ENCODE measurements at places on chromosomes 5 and 9.

GRCh38 chr9:121459513-121459912 lies 40.1 kb downstream of the GGTA1 start:
- no peak for DNase-seq

GRCh38 chr5:58407042-58407719 lies 52.7 kb downstream of the PLK2 start:
- DNase-seq: no peak

GRCh38 chr9:88724331-88724730 lies 189.4 kb downstream of the NXNL2 start:
- DNase-seq: no peak

- no peak for DNase-seq
Observed at GRCh38 chr5:60399507-60399906, 300.5 kb downstream of the DEPDC1B start.

DNA sequence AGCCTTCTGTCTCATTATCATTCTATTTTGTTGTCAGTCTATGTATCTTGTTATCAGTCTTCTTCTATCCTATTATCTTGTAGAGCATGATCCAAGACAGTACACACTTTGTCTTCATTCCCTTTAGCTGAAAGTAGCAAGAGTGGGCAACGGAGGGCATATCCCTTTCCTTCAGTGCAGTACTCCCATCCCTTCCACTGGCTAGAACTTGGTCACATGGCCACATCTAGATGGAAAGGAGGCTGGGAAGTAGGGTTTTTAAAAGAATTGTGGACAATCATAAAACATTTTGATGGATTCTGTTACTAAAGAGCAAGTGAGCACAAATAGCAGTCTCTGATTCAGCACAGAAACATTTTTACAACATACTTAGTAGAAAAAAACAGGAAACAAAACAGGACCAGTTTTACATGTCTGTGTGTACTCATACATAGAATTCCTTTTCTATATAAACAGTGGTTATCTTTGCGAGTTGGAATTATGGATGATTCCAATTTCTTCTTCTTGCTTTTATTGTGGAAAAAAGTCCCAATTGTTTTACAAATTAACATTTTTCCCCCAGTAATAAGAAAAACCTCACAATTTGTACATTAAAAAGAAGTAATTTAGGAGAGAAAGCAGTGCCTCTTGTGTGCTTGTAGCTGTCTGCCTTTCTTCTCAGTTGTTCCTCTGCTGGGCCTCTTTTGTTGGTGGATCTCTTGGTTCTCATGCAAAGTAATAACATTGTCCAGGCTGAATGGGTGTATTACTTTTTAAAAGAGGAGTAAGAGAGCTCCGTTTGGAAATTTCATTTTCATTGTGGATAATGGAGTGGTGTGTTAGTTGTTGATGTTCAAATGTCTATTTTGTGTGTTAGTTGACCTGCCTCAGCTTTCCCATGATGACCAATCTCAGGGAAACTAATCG lies 410.9 kb upstream of the TRPC7 start:
- DNase-seq: no peak

- DNase-seq: no peak
Observed at GRCh38 chr5:137487600-137487999, 11.5 kb downstream of the SPOCK1 start.

DNA sequence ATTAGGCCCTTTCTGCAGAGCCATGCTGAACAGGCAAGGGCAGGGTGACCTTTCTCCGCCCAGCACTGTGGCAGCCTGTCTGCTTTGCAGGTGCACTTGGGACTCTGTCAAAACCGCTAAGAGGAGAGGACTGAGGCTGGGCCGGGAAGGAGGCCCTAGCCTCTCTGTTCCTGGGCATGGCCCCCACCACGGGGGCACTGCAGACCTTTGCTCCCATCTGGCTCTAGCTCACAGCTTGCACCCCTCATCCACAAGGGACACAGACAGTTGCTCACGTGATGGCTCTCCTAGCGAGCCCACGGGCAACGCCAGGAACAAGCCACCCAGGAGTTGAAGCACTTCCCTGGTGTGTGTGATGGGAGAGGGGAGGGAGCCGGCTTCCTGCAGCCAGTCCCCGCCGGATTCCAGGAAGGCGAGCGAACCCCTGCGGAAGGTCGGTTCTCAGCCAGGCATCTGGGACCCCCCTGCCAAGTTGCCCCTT lies 43.0 kb upstream of the FCN1 start:
- no peak for DNase-seq

DNA sequence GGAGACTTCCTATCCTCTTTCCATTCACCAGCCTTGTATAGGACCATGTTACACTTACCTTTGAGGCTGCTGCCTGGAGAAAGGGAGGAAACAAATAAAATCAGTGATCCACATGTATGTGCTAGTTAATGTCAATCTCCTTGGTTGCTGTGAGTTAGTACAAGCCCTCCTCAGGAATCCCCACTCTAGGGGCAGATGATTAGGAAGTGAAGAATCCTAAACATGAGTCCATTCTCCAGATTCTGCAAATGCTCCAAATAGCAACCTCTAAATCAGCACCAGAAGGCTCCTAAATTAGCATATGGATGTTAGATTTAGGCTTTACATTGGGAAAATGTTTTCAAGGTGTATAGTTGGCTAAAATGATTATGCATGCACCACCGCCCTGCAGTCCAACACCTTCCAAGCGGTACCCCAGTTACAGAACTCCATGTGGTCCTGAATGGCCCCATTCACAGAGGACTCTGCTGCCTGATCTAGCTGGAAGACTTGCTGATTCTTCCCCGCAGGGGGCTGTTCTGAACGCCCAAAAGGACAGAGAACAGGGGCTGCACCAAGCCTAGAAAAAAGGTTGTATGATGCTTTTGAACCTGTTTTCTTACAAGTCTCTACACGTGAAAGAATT lies 123.2 kb downstream of the TLE1 start:
- DNase-seq: no peak

GRCh38 chr5:169979871-169980270 lies 424 bp downstream of the INSYN2B start:
- no peak for DNase-seq

GRCh38 chr5:33472805-33473409 lies 32.1 kb downstream of the TARS1 start:
- no peak for DNase-seq

GRCh38 chr5:44318883-44319282 lies 70.3 kb downstream of the FGF10 start:
- DNase-seq: no peak

GRCh38 chr9:105713260-105714019 lies 19.1 kb downstream of the TMEM38B start:
- DNase-seq: no peak

- no peak for DNase-seq
Observed at GRCh38 chr9:120612218-120612617, 32.3 kb upstream of the CDK5RAP2 start.

DNA sequence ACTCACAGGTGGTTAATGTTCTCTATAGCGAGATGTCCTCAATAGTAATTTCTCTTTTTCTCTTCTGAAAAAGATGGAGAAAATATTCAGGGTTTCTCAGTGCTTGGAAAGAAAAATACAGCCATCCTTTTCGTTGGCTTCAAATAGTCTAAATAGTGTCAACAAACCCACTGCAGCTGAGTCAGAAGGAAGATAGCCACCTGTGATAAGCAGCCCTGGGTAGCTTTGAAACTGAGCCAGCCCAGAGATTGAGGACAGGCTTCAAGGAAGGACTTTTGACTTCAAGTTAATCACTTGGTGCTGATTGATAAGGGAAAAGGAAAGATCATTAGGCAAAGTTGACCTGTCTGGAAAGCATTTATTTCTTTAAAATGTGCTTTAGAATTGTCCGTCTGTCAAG lies 78.7 kb upstream of the TYRP1 start:
- DNase-seq: no peak

- DNase-seq: no peak
Observed at GRCh38 chr5:176500511-176500910, 36.7 kb downstream of the RNF44 start.

- DNase-seq: no peak
Observed at GRCh38 chr5:150562832-150563231, 54.9 kb downstream of the NDST1 start.

- no peak for DNase-seq
Observed at GRCh38 chr9:115689331-115689730, 464.3 kb upstream of the PAPPA start.

DNA sequence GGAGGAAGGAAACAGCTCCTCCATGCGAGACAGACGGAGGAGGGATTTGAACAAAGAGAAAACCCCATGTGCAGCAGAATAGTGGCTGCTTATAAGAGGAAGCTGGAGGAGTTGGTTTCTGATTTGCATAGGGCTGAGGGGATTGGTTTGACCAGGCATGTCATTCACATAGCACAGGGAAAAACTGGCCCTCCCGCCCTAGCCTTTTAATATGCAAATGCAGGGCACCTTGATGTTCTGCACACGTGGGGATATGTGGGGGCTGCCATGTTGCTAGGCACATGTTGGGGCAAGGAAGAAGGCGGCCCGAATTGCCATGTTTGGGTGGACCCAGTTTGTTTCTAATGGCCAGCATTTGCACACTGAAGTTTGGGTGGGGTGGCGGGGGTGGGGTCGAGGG lies 42.2 kb downstream of the OSMR start:
- DNase-seq: no peak

GRCh38 chr9:114449236-114449635 lies 56.0 kb downstream of the WHRN start:
- DNase-seq: no peak

- DNase-seq: no peak
Observed at GRCh38 chr9:90169490-90169889, 473.1 kb downstream of the DIRAS2 start.

DNA sequence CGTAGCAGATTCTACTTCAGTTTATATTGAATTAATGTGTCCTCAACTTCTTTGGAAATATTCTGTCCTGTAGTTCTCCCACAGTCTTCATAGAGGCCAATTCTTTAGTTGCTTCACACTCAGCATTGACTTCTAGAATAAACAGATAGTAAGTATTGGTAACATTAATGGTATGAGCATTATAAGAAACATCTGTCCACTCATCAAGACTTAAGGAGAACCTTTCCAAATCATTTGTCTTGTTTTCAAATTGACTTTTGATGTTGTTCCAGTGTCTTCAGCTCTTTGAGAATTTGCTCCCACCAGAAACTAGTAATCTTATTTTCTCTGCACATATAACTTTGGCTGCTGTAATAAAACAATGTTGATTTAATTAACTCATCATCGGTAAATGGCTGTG lies 18.3 kb downstream of the RANBP17 start:
- no peak for DNase-seq

DNA sequence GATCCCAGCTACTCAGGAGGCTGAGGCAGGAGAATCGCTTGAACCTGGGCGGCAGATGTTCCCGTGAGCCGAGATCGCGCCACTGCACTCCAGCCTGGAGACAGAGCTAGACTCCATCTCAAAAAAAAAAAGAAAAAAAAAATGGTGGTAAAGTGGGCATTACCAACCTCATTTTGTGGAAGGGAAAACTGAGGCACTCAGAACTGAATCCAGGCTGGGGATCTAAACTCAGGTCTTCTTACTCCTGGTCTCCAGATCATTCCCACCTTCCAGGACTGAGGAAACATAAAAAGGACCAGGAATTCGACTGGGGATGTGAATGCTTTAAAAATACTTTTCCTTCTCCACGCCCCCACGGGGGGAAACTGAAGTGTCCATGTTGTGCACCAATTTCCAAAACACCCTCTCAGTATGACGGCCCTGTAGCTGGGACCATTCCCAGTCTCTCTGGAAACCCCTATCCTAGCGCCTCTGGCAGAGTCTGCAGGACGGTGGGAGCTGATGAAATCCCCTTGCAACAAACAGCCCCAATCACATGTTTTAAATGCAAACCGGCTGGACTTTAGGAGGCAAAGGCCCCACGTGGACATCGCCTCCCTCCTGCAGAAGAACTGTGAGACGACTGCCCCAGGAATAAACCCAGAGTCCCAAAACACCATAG lies 8.9 kb upstream of the AKNA start:
- no peak for DNase-seq

- no peak for DNase-seq
Observed at GRCh38 chr5:124871303-124871702, 124.9 kb upstream of the ZNF608 start.

DNA sequence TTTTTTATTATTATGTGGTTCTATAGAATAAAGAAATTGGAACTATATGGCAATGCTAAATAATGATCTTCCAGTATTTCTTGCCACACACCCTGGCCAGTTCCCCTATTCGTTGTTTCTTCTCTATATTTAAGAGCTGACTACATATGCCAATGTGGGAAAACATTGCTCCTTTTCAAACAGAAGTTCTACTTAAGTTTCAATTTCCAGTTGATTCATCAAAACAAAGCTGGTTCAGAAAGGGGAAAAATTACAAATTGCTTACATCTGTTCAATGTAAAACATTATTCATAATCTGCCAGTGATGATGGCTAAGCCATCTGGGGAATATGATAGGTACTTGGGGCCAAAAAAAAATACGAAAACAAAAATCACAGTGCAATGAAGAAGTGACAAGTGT lies 76.9 kb downstream of the ST8SIA4 start:
- no peak for DNase-seq

- DNase-seq: no peak
Observed at GRCh38 chr9:123893831-123894460, 36.0 kb downstream of the DENND1A start.

- no peak for DNase-seq
Observed at GRCh38 chr9:91555132-91555531, 131.5 kb upstream of the NFIL3 start.

- no peak for DNase-seq
Observed at GRCh38 chr9:119009249-119009648, 360.0 kb downstream of the BRINP1 start.

DNA sequence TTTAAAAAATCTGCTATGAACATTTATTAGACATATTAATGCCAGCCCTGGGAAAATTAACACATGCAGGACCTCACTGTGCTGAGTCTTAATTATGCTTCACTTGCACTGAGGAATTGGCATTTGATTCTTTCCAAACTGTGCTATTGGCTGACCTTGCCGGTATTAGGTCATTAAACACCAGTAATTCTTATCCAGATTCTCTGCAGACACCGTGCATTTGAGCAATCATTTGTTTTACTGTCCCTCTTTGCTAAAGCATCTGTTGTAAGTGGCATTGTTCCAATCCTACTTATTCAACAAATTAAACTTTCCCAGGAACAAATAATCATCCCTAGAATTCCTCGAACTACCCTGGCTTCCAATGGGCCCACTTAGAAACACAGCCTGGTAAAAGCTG lies 145.0 kb downstream of the SLC12A2 start:
- DNase-seq: no peak

DNA sequence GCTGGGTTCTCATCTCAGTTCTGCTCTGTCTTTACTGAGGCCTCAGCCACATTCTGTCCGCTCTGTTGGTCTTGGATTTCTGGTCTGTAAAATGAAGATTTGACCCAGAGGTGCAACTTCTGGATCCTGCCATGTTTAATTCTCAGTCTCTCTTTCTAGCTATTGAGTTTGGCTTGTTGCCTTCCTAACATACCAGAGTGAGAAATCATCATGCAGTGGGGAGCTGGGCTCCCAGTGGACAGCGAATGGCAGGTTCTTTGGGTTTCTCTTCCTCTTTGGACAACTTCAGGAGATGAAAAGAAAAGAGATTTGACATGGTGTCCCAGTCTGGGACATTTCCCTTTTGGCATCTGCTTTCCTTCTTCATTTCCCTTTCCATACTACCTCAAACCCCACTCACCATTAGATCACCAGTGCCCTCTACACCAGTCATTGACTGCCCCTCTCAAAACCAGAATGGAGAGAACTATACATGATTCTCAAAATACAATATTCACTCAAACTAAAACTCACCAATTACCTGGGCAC lies 334.7 kb downstream of the ACTL7B start:
- no peak for DNase-seq

All from caudate nucleus (tissue), 63 donors.